ENCODE measurements at places on chromosomes 16 and 17.

- no peak for DNase-seq
Measured at GRCh38 chr17:6661464-6661848, 9.9 kb downstream of the C17orf100 start.

GRCh38 chr16:79175286-79176057 is 425.1 kb downstream of the MAF start:
- DNase-seq = no peak

DNA sequence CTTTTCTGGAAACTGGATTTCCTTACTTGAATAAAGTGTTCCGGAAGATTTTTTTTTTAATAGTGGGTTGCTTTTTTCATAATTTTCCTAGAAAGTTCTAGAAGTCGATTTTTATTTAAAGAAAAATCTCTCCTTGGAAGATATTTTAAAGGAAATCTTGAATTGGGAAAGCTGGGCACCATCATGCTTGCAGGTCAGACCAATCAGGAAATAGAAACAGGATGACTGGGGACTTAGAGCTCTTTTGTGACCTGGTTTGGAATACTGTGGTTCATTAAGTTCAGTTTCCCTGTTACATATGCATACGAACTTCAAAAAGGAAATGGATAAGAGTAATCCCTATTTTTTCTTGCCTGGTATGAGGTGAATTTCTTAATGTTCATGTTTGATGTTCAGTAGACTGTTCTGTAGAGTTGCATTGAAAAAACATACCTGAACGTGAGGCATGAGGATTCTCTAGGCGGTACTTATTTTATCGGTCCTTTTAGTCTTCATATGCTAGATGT is 1.2 kb downstream of the NFATC3 start:
- no peak for DNase-seq

DNA sequence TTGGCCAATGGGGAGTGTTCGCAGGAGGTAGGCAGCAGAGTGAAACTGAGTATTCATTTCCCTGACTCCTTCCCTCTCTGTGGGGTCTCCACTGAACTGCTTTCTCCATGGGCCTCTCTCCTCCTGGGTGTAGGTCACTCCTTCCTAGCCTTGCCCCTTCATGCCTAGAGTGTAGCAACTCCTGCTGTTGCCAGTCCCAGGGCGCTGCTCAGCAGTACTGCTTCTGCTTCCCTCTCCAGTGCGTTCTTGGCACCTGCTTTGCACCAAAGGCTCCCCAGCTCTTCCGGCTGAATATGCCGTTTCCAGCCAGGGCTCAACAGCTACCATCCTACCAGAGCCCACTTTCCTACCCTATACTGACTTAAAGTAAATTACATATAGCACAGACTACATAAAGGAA is 92.2 kb downstream of the MAF start:
- DNase-seq = no peak

DNA sequence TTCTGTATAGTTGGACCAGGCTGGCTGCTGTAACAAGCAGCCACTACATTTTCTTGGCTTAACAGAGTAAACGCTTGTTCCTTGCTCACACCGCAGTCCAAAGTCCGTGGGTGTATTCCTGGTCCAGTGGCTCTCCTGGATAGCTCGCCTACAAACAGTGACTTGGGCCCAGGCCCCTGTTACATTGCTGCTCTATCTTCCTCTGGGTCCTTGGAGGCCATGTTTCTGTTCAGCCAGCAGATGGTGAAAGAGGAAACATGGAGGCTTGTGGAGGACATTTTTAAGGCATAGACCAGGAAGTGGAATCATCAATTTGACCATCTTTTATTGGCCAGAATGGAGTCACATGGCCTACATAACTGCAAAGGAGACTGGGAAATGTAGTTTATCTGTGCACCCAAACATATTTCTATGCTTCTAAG is 55.1 kb downstream of the ATP2C2 start:
- no peak for DNase-seq

DNA sequence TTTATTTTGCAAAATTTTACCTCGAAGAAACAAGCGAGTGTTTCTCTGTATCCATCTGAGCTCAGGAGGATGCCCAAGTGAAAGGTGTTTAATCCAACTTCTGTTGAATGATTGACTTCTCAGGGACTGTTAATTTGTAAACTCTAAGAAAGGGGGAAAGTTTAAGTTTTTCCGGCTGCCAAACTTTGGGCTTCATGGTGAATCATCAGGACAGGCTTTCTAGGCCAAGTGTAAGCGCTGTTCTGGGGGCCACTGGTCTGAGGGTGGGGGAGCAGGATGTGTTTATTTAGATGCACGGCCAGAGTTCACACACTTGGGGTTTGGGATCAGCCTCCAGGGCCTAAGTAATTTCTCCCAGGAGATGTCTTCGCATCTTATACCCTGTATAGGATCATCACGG is 110.4 kb downstream of the PITPNC1 start:
- no peak for DNase-seq

- DNase-seq = no peak
Measured at GRCh38 chr16:88774544-88775393, 10.3 kb downstream of the PIEZO1 start.

DNA sequence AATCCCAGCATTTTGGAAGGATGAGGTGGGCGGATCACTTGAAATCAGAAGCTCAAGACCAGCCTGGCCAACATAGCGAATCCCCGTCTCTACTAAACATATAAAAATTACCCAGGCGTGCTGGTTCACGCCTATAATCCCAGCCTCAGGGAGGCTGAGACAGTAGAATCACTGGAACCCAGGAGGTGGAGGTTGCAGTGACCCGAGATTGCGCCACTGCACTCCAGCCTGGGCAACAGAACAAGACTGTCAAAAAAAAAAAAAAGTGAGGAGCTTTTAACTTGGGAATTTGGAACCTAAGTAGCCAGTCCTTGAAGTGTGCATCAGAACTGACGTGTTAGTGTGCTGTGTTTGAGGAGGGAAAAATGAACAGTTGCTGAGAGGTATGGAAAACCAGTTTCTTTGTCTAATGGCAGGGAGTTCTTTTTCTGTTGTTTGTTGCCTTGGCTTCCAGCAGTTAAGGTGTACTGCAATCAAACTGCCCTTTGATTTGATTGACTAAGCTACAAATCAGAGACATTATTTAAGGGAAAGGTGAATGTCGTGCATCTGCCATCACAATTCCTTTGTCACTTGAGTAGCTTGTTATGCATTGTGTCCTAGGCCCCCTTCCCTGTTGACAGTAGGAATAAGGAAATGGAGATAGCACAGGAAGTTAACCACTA is 8.6 kb upstream of the DUSP14 start:
- DNase-seq = no peak

DNA sequence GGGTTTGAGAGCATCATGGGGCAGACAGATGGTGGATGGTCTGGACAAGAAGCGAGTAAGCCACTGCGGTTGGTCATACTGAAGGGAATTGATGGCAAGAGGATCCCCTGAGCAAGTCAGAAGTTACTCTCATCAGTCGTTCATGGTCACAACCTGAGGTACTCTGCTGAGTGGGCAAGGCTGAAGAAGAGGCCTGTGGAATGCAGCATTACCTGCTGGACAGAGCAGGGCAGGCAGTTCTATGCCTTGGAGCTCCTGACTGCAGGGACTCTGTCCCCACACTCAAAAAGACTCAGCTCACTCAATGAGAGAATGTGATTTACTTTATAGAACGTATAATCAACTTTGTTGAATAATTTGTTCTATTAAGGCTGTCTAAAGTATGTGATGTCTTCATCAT is 28.3 kb downstream of the ALDH3A2 start:
- no peak for DNase-seq

DNA sequence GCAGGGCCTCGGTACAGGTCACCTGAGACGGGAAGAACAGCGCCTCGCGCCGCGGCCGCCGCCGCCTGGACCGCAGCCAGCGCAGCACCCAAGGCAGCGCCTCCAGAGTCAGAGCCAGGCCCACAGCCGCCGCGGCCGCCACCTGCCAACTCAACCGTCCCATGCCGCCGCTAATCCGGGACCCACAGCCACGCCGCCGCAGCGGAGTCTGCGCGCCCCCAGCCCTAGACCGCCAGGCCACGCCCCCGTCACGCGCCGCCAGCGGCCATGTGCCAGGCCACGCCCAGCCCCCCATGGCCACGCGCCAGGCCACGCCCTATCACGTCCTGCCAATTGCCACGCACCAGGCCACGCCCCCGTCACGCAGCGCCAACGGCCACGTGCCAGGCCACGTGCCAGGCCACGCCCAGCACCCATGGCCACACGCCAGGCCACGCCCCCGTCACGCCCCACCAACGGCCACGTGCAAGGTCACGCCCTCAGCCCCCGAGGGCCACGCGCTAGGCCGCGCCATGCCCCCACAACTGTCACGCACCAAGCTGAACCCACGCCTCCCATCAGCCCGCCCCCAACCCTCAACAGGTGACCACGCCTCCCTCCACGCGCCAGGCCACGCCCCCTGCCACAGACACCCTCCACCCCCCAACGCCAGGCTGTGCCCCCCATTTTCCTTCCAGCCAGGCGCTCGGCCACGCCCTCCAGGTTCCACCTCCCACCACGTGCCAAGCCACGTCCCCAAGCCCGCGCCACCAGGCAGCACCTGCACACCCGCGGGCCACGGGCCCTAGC is at the start of gene PLD6:
TSS of gene PLD6 (minus strand) at position 210 of the 789 bp plus-strand sequence. CDS start at position 163, 47 bp downstream.
- no peak for DNase-seq

DNA sequence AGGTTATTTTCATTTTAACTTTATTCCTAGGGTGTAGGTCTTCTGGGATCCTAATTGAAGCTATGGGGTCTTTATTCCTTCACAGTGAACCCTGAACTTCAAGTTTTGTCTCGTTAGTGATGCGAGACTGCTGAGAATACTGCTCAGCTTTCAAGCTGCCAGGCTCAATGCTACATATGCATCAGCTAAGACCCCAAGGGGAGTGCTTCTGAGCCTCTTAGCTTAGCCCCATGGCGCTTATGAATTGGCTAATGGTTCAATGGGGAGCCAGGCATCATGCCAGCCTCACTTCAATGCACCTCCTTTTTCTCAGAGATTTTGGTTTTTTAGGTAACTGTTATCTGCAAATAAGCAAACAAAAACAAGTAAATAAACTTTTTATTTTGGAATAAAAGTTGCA is 94.1 kb upstream of the SIAH1 start:
- DNase-seq = no peak

- DNase-seq = no peak
Measured at GRCh38 chr16:71843572-71843971, 2.2 kb upstream of the ATXN1L start.

DNA sequence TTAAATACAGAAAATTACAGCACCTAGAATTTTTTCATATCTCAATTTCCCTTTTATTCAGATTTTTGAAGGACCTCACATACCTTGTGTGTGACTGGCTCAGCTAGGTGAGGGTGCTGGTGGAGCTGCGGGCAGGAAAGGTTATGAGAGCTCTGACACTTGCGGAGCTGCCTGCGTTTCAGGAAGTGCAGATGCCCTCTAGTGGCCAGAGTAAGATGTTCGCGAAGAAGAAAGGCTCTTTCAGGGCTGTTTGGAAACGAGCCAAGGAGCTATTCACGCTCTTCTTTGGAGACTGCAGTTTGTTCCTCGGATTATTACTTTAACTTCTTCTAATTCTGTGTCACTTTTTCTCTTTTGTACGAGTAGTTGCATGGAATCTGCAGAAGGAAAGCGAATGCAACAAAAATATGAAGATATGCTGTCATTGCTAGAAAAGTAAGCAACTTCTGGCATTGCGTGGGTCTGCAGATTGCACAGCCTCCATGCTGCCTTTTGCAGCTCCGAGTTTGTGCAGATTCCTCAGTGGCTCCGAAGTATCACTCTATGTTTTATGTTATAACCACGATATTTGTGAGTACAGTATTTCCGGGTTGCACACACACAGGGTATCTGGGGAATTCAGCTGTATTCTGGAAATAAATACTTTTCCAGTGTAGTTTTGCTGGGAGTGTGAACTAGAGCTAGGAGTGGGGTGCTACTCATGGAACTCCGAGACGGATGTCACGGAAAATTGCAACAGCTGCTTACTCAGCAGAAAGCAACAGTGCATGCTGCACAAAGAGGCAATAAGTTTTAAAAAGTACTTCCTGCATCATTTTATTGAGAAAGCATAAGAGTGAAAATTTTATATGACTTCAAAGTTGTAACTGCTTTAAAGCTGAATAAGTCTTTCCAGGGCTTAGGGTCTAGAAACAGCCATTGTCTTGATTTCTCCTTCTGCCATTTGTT is 46.3 kb downstream of the DNAH9 start:
- DNase-seq = no peak

DNA sequence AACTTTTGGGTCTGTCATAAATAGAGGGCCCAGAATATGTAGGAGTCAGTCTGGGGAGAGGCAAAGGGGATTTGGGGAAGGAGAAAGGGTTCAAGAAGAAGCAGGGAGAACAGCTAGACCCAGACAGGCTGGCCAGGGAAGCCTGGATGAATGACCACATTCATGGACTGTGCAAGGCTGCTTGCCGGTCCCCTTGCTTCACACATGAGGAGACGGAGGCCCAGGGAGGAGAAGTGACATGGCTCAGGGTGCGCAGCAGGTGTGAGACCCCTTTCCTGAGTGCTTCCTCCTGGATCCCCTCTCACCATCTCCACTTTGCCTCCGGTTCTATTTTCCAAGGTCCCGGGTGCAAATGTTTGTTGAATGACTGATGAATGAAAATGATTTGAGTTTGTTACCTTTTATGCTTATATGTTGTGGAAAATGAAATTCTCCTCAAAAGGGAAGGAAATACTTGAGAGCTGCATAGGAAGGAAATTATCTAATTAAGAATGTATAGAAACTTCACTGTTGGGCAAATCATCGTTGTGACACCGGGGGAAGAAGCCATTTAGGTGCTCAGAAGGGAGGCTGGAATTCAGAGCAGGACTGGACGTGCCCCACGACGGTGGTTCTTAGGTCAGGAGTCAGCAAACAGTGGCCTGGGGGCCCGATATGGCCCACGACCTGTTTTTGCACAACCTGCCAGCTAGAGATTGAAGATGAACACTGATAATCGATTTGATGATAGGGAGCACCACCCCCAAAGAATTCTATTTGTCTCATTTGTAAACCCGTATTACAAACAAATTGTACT is 559 bp downstream of the ITGAM start:
- DNase-seq = no peak

DNA sequence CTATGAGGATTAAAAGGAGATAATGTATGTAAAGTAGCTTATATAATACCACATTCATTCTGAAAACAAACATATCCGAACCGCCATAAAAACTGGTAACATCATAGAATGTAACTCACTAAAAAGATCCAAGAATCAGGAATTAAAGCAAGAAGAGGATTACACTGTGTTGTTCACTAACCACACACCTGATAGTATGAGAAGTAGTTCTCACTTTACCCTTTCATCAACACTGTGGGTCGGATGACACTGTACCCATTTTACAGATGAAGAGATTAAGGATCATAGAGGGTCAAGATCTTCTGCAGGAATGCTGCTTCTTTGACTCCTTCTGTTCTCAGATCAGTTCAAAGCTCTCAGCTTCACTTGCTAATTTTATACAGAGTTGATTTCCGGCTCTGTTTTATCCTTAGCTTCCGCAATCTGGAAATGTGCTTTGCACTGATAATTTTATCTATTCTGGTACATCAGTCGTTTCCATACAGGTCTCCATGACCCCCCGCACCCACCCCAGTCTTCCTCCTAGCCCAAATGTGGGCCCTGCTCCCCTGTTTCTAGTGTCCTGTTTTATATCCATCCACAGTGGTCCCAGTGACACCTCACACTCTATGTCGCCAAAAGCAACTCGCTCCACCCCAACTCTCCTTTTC is 288.6 kb upstream of the CCL2 start:
- DNase-seq = no peak

GRCh38 chr17:77865112-77865611 is 93.3 kb upstream of the TNRC6C start:
- no peak for DNase-seq

Measured in DMS79 (cell line).